ENCODE measurements at places on chromosomes 12 and 14. TPM values are rescaled to one million over a fixed set of nuclear protein-coding genes. Genes with fewer than 3 reads are reported as not detected.

GRCh38 chr12:15829949-15830348, 40.8 kb upstream of the EPS8 start:
- peak overlapping the region; percentile 88 for H3K27ac ChIP-seq
- no peaks in the 10 kb centered on the region for H3K36me3 ChIP-seq
- peak; percentile 23 for DNase-seq
- peak overlapping the region; percentile 71 for H3K4me3 ChIP-seq
- H3K27me3 ChIP-seq: no peaks in the 10 kb centered on the region

- no peaks in the 10 kb centered on the region for H3K36me3 ChIP-seq
- peak; percentile 16 for DNase-seq
- peaks cover 19% of the 10 kb centered on the region for H3K4me1 ChIP-seq
- peaks cover 50% of the 10 kb centered on the region for H3K27me3 ChIP-seq
- H3K27ac ChIP-seq: no peak overlapping the region
Observed at GRCh38 chr12:52522346-52523011, 2.3 kb upstream of the KRT5 start.

DNA sequence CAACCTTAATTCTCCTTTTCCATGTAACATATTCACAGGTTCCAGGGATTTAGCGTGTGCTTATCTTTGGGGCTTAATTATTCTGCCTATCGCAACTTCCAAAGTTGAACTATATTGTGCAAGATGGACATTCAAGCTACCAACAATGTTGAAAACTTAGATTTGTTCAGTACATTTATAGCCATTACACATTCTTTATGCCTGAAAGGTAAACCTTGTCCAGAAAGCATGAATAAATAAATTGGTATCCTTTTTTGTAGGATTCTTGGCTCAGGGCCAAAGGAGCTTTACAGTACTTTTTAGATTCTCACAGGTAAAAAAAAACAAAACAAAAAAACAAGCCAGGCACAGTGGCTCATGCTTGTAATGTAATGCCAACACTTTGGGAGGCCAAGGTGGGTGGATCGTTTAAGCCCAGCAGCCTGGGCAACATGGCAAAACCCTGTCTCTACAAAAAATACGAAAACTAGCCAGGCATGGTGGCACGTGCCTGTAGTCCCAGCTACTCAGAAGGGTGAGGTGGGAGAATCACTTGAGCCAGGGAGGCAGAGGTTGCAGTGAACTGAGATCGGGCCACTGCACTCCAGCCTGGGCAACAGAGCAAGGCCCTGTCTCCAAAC, 3.3 kb downstream of the C12orf56 start:
- no peaks in the 10 kb centered on the region for H3K36me3 ChIP-seq

- no peak overlapping the region for H3K4me3 ChIP-seq
- H3K36me3 ChIP-seq: no peaks in the 10 kb centered on the region
- H3K4me1 ChIP-seq: no peaks in the 10 kb centered on the region
- no peaks in the 10 kb centered on the region for H3K27me3 ChIP-seq
- DNase-seq: no peak
- H3K27ac ChIP-seq: no peak overlapping the region
Observed at GRCh38 chr12:13443498-13443897, 247.0 kb downstream of the EMP1 start.

DNA sequence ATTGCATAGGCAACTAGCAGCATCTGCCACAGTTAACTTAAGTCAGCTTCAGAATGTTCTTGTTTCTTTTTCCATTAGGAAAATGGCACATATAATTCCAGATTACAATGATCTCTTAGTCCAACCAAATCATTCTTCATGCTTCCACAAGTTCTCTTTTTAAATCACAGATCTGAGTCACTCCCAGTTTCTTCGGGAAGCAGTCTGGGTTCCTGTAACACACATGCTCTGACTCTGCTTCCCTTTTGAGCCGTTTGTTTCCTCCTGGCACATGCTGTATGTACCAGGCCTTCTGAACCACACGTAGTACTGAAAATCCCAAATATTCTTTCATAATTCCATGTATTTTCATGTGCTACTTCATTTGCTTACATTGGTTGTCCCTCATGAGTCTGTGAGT, 388.8 kb upstream of the PDE3A start:
- no peak overlapping the region for H3K4me3 ChIP-seq
- H3K27me3 ChIP-seq: peaks cover 2% of the 10 kb centered on the region
- no peak overlapping the region for H3K27ac ChIP-seq
- H3K4me1 ChIP-seq: no peaks in the 10 kb centered on the region
- no peaks in the 10 kb centered on the region for H3K36me3 ChIP-seq

DNA sequence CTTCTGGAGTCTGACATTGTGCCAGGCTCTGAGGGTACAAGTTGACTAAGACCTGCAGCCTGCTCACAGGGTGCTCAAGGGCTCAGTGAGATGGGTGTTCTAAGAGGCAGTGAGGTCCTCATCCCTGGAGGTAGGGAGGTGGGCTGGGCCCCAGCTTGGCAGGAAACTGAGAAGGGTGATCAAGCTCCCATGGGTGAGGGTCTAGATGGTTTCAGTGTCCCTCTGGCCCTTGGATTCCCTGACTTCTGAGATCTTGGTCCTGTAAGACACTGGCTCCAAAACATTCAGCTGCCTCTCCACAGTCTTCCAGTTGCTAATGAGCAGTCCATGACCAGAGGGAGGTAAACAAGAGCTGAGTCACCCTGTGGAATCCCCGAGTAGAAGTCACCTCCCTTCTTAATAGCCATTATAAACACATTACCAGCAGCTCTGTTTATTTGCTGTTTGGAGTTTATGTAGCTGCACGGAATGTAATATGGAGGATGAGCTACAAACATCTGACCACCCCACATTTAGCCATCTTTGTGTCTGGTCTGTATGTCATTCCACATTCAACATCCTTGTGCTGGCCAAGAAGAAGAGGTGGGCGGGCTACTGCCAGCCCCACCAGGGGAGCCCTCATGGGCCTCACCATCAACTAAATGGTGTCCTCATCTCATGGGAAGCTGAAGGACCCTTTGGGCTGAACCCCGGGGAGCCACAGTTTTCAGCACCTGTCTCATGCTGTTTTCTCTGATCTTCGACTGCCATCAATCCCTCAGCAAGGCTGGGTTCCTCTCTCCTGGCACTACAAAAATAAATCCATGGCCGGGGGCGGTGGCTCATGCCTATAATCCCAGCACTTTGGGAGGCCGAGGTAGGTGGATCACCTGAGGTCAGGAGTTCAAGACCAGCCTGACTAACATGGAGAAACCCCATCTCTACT, 37.2 kb upstream of the BDKRB2 start:
- no peaks in the 10 kb centered on the region for H3K36me3 ChIP-seq
- peaks cover 54% of the 10 kb centered on the region for H3K4me1 ChIP-seq
- peak; percentile 90 for DNase-seq
- H3K4me3 ChIP-seq: no peak overlapping the region
- H3K27ac ChIP-seq: peak overlapping the region; percentile 77

GRCh38 chr12:132444283-132444682, 45.7 kb upstream of the FBRSL1 start:
- DNase-seq: no peak
- no peaks in the 10 kb centered on the region for H3K36me3 ChIP-seq
- H3K4me1 ChIP-seq: no peaks in the 10 kb centered on the region
- no peak overlapping the region for H3K27ac ChIP-seq

GRCh38 chr12:72390146-72390545, 118.0 kb downstream of the TRHDE start:
- peaks cover 2% of the 10 kb centered on the region for H3K27me3 ChIP-seq
- peaks cover 35% of the 10 kb centered on the region for H3K4me1 ChIP-seq
- H3K4me3 ChIP-seq: no peak overlapping the region
- H3K36me3 ChIP-seq: peaks cover 36% of the 10 kb centered on the region
- H3K27ac ChIP-seq: no peak overlapping the region
- DNase-seq: no peak

DNA sequence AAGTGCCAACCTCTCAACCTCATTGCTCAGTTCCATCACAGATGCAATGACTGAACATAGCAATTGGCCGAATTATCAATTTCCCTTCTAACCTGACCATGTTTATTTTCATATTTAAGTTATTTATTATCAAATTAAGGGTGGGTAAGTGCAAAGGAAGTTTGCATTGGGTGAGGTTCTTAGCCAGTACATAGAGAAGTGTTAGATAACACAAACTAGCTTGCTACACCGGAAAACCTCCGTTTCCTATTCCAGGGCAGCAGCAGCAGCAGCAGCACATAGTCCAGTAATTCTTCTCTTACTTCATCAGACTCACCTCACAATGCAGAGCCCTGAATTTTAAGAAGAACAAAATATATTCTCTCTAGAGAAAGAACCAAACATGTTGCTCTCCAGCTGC, 200.5 kb upstream of the OR4E1 start:
- no peaks in the 10 kb centered on the region for H3K36me3 ChIP-seq
- no peaks in the 10 kb centered on the region for H3K4me1 ChIP-seq
- H3K4me3 ChIP-seq: no peak overlapping the region

DNA sequence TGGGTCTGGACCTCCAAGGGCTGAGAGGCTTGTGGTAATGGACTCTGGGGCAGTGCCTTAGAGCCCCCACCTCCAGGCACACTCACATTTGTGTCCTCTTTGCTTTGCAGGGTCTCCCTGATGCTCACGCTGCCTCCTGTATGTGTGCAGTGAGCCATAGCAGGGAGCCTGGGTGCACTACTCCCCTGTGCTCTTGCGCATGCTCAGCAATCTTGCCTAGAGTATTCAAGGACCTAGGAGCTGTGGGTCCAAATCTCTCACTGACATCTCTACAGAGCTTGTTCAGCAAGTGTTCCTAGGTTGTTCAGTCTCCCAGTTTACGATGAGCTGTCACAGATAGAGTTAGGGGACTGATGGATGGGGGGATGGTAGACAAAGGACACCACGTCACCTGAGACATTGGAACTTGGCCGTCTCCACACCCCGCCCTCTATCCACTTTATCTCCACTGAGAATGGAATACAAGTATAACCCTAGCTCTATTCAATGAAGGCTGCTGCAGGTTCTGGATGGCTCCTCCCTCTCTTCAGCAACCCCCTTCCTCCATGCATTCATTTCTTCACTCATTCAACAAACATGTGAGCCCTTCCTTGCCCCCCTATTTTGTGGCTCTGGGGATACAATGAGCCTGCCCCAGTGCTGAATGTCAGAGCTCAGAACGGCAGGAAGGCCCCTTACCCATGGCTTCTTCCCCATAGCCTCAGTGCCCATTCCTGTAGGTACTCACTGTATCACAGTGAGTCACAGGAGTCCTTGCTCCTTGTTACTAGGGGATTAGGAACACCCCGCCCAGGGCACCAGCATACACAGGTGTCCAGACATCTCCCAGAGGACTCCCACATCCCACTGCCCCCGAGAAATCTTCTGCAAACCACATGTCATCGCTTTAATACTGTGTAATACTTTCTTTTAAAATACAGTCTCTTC, 31.2 kb downstream of the FIGNL2 start:
- H3K27ac ChIP-seq: no peak overlapping the region
- peaks cover 6% of the 10 kb centered on the region for H3K27me3 ChIP-seq

GRCh38 chr12:114404926-114405518, 922 bp downstream of the TBX5 start:
- H3K4me3 ChIP-seq: peak overlapping the region; percentile 99
- H3K27me3 ChIP-seq: peaks cover 11% of the 10 kb centered on the region
- H3K36me3 ChIP-seq: peaks cover 47% of the 10 kb centered on the region
- H3K4me1 ChIP-seq: peaks cover 27% of the 10 kb centered on the region
- peak overlapping the region; percentile 92 for H3K27ac ChIP-seq
- DNase-seq: no peak

GRCh38 chr12:104181313-104181712, 34.3 kb upstream of the TXNRD1 start:
- H3K36me3 ChIP-seq: peaks cover 6% of the 10 kb centered on the region
- peak overlapping the region; percentile 42 for H3K27ac ChIP-seq
- H3K27me3 ChIP-seq: peaks cover 4% of the 10 kb centered on the region
- peak; percentile 25 for DNase-seq
- peak overlapping the region; percentile 16 for H3K4me3 ChIP-seq

DNA sequence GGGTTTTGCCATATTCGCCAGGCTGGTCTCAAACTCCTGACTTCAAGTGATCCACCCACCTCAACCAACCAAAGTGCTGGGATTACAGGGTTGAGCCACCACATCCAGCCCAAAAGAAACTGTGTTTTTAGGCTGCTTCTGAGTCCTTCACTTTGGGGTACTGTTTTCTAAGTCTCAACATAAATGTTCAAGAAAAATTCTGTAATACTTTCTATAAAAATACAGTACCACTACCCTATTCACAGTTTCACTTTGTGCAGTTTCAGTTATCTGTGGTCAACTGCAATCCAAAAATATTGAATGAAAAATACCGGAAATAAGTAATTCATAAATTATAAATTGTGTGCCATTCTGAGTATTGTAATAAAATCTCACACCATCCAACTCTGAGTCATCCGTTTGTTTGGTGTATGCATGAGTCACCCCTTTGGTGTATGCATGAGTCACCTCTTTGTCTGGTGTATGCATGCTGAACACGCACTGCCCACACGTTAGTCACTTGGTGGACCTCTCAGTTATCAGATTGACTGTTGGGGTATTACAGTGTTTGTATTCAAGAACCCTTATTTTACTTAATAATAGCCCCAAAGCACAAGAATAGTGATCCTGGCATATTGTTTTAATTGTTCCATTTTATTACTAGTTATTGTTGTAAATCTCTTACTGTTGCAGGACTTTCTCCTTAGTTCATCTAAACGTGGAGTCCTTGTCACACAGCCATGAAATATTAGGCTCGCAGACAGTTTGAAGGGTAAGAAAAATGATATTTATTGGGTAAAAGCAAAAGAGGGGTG, 190.2 kb downstream of the FSCB start:
- peak; percentile 58 for DNase-seq
- H3K4me3 ChIP-seq: no peak overlapping the region
- H3K27me3 ChIP-seq: no peaks in the 10 kb centered on the region
- H3K27ac ChIP-seq: no peak overlapping the region

DNA sequence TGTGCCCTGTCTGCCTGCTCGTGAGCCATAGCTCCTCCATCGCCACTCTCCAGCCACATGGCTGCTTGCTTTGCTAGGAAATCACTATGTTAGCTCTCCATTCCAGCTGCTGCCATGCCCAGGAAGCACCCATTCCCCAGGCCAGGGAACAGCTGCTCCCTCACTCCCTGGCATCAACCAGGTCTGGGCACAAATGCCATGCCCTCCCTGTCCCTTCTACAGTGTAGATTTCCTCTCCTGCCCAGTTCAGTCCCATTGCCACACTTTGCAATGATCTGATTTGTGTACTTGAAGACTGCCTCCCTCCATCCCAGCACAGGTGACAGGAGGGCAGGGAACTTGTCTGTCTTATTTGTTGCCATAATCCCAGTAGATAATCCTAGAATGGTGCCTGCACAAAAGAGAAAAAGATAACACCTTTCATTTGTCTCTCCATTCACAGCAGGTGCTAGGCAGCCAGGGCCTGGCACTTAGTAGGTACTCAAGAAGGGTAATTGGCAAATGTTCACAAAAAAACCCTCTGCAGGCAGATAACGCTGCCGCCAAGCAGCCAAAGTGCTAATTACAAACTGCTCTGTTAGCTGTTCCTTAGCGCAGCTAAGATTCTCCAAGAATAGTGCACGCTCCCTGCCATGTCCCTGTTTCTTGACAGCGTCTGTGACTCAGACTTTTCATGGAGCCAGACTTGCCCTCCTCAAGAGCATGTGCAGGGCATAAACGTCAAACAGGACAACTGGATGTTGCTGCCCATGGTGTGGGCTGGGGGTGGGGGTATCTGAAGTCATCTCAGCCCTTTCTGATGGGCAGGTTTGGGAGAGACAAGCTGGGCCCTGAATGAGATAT, 69.1 kb downstream of the ARL6IP4 start:
- H3K27me3 ChIP-seq: peaks cover 13% of the 10 kb centered on the region
- H3K36me3 ChIP-seq: no peaks in the 10 kb centered on the region
- no peak for DNase-seq

TAS2R13 gene
- total RNA-seq: 0.13 TPM

TPPP2 gene
- not detected for total RNA-seq

SDSL gene
- 14.5 TPM for total RNA-seq

ZDHHC22 gene
- total RNA-seq: not detected

SMCO2 gene
- not detected for total RNA-seq

KLHDC1 gene
- total RNA-seq: 1.3 TPM

TARBP2 gene
- 33.9 TPM for total RNA-seq

PTHLH gene
- total RNA-seq: 0.68 TPM
